Stromal cell of bone marrow (primary cell): ENCODE measurements at places on chromosomes 5 and 9.

DNA sequence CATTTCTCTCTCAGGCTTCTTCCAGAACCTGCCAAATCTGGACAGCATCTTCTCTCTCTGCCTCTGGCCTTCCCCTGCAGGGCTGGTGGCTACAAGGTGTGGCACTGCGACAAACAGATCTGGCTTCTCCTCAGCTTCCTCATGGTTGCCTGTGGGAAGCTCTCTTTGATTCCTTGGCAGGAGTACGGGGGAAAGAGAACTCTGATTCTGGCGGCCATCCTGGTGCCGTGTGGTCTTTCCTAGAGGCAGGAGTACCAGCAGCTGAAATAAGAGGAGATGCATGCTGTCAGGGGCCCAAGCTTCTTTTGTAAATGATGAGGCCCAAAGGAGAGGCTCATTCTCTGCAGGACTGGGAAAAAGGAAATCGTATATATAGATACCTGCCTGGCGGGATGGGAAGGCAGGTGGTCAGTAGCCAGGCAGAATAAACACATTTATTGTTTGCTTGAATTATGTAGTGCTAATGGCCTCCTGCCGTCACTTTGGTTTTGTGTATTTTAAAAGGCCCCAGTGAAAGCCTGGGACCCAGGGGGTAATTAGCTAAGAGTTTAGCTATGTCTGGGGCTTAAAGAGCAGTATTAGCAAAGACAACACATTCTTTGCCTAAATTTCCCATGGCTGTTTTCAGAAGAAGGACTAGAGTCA is at the start of gene CER1:
CER1 (minus strand) TSS at position 343 of the 645 bp plus-strand sequence; CDS start at position 282, 61 bp downstream.
- no peak for DNase-seq

- no peak for DNase-seq
Observed at GRCh38 chr5:174083056-174083827, 37.7 kb downstream of the NSG2 start.

- peak; percentile 56 for DNase-seq
Observed at GRCh38 chr5:120767178-120767820, 303.2 kb downstream of the PRR16 start.

DNA sequence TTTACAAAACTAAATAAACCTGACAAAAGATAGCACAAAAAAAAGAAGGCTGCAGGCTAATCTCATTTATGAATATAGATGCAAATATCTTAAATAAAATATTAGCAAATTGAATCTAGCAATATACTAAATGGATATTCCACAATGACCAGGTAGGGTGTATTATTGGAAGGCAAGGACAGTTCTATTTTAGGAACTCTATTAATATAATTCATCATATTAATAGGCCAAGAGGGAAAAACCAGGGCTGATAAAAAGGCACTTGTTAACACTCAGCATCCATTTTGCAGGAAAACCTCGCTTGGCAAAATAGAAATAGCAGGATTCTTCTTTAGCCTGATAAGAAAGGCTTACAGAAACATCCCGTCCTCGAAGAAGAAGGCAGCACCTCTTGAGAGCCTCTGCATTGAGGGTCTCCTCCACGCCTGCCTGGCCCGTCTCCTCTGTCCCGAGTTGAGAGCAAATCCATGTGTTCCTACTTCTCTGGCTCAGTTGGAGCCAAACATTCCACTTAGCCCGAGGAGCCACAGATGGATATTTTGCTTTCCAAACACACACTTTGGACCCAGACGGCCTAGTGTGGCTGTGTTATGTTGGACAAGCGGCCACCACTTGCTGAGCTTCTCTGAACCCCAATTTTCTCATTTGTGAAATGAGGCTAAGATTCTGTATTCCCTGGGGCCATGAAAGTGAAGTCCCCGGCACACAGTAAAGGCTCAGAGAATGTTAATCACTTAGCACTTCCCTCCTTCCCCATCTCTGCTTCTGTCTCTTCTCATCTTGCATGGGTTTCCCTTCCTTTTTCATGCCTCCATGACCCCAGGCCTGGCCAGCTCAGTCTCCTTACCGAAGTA is 181.8 kb upstream of the MVB12B start:
- DNase-seq, result no peak

DNA sequence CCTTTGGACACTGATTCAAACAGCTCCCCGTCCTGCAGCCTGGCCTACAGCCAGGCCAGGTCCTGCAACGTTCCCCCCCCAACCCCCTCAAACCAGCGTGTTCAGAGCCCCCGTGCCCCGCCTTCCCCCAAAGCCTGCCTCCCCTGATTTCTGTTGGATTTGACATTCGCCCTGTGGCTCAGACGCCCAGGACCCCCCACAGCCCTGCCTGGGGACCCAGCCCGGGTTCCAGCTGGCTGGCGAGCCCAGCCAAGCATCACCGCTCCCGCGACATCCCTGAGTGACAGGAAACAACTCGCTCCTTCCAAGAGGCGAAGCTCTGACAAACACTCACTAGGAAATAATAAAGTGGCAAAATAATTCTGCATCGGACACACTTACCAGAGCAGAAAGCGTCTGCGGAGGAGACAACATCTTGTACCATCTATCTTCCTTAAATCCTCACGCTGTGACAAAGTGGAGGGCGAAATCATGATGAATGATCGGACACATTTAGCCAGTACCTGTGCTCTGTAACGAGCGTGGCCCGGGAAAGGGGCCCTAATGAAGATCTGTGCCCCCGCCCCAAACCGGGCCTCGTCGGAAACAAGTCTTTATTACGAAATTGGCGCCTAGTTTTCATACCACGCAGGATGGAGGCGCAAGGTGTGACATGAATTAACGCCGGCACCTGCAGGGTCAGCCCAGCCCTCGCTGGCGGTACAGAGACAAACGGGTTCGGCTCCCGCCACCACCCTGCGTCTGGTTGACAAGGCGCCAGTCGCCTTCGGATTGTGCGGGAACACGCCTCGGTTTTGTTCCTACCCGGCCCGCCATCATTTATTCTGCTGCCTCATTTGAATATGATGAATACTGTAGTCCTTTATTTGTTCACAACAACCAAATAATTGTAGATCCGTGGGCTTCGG is 91.0 kb upstream of the MVB12B start:
- DNase-seq, result no peak
